Endothelial cell (in vitro differentiated cells): ENCODE measurements at places on chromosomes 7 and 10. TPM values are rescaled to one million over a fixed set of nuclear protein-coding genes. Genes with fewer than 3 reads are reported as not detected.

Gene FOXP2
- total RNA-seq, result 9.1 TPM

Gene SFR1
- total RNA-seq, result 8.8 TPM

- peaks cover 2% of the 10 kb centered on the region for H3K4me1 ChIP-seq
- no peak for DNase-seq
Measured at GRCh38 chr7:4133491-4134044, 548.5 kb upstream of the FOXK1 start.

DNA sequence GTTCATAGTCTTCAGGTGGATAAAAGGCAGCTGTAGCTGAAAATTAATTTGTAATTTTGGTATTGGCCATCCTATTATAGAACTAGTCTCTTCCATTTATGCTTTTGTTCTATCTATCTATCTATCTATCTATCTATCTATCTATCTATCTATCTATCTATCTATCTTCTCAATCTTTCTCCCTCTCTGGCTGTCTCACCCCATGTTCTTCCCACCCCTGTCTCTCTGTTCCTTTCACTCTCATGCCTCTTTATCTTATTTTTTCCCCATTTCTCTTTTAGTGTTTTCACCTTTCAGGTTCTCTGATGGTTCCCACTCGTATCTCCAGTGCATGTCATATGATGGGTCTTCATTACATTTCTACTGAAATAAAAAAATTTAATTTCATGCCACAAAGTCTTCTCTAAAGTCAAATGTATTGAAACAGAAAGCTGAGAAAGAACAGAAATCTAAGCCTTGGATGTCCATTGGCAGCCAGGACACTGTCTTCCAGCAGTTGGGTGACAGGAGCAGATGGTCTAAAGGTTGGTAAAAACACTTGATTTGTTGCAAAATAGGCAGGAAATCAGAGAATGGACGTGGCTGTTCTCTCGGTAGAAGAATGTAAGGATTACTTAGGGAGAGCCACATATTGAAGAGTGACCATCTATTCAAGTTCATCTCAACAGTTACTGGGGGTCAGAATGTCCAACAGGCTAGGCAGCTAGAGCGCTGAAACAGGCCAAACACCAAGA, 127.0 kb downstream of the RELN start:
- H3K4me1 ChIP-seq, result no peaks in the 10 kb centered on the region
- H3K27ac ChIP-seq, result no peak overlapping the region
- H3K36me3 ChIP-seq, result no peaks in the 10 kb centered on the region
- DNase-seq, result no peak
- no peaks in the 10 kb centered on the region for H3K27me3 ChIP-seq

Gene CRHR2
- total RNA-seq, result 0.38 TPM

Gene HK1
- 162 TPM for total RNA-seq
